ENCODE measurements at places on chromosomes 1 and 21.

DNA sequence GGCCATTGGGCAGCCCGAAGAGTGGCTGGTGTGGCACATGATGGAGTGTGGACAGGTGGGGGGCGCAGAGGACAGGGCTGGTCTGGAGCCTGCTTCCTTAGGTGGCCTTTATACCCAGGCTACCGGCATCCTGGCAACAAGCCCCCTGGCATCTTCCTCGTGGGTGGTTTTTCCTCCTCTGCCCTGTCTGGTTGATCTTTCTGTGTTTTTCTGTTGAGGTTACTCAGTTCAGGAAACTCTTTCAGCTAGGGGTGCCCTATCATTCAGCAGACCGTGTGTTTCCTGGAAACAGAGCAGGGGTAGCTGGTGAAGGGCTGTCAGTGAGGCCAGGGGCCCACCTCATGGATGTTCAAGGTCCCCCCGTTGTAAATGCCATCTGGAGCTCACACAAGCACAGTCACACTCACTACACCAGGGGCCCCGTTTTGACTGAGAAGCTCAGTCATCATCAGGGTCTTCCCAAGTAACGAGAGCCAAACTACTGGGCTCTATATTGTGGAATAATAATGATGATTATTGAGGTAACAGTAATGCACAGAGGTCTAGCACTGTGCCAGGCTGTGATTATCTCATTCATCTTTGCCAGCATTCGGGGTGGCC lies at the start of gene KRTAP12-4:
TSS of gene KRTAP12-4 (minus strand) at position 84 of the 600 bp plus-strand sequence. CDS start at position 39, 45 bp downstream.
- DNase-seq: no peak

DNA sequence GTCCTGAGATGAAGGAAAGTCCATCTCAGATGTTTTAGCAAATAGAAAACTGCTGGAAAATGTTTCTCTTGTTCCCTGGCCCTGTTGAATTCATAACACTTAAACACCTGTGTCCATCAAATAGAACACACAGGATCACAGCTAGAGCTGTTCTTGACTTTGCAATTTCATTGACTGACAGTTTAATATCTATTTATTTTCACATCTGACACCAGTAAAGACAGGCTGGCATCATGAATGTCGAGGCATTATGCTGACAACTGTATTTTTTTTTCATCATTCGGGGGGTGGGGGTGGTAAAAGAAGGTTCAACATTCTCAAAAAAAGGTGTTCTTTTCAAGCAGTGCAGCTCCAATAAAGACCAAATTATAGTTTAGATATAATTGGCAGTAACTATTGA lies 591.2 kb upstream of the PTBP2 start:
- no peak for DNase-seq

DNA sequence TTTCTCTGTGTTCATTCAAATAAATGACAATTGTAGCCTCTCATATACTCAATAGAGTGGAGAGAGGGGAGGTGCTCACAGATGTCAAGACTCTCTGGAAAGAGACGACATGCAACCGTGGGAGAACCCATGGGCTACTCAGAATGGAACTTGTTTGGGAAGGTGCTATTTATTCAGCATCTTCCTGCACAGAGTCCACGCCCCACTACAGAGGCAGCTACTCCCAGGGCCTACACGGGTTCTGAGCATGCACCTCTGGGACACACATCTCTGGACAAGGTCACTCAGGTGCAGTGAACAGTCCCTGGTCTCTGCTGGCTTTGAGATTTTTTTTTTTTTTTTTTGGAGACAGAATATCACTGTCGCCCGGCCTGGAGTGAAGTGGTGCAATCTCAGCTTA lies 64.1 kb downstream of the NID1 start:
- no peak for DNase-seq

DNA sequence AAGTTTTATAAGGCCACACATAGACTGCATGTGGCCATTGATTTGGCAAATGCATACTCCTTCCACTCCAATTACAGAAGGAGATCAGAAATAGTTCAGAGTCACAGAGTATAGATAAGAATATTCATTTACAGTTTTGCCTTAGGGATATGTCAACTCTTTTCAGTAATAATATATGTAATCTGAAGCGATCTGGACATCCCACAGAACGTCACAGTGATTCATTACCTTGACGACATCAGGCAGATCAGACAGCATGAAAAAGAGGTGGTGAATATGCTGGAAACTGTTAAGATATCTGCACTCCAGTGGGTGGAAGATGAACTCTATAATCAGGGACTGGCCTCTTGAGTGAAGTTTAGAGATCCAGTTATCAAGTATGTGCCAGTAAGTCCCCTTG lies 240.4 kb downstream of the DPYD start:
- DNase-seq: no peak

- DNase-seq: no peak
Observed at GRCh38 chr21:39111931-39112550, 71.2 kb downstream of the PSMG1 start.

- no peak for DNase-seq
Observed at GRCh38 chr1:218837051-218837450, 336.6 kb upstream of the LYPLAL1 start.

DNA sequence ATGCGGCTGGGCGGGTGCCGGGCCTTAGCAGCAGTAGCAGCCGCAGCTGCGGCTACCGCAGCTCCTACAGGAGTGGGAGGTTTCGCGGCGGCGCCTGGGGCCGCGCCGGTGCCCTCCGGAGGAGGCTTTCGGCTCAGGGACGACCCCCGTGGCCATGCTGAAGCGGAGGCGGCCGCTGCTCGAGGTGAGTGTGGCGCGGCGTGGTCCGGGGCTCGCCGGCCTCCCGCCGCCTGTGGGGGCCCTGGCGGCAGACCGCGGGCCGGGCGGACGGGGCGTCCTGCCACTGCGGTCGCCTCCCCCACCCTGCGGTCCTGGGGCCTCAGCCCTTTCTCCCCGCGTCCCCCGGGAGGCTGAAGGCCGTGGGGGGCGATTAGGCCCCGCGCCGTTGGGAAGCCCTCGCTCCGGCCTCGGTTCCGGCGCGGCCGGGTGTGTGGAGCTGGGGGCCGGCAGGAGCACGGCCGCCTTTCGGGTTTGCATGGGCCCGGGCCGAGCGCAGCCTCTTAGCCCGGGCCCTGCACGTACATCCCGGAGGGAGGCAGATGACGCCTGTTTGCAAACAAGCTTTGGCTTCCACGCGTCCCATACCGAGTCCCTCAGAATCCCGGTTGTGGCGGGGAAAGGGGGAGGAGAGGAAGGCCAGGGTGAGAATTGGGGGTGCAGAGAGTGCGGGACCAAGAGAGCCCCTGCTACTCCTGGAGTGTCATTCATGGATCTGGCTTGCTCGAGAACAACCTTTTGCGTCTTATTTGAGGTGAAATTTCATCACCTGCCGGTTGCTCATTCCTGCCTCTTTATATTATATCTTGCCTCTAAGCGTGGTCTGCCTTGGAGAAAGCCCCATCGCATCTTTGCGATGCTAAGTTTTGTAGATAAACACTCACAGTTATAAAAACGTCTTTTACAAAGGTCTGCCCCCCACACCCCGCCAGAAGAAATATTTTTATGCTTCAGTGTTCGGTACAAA lies 613 bp downstream of the ZFYVE9 start:
- DNase-seq: peak; percentile 52

DNA sequence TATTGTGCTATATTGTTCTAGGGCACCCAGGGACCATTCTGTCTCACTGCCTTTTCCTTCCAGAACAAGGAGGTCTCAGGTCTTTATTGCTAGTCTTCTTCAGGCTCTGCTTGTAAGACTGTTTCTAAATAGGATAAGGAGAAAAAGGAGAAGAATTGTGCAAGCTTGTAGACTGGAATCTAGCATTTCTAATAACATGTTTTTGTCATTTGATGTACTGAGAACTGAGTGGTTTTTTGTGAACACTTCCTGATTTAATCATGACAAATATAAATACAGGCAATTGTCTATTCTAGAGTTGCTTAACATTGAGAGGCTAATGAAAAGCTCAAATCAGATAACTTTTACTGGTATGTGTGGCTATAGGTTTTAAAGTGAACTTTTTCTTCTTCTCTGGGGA lies 77.6 kb downstream of the CLIC4 start:
- DNase-seq: no peak

DNA sequence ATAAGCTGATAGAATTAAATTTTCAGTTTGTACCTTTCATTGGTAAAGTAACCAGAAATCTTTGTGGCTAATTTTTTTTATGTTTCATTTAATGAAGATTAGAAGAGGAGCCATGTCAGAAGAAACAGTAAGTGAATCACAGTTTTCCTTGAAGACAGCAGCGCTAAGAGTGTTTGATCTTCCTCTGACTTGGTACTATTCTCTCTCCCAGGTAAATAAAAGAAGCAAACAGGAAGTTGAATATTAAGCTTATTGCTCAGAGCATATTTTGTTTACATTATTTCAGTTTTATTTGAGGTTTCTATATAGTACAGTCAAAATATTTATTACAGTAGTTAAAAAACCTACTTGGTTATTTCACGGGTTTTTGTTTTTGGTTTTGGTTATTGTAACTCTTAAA lies 3.7 kb downstream of the MIGA1 start:
- DNase-seq: no peak

- DNase-seq: no peak
Observed at GRCh38 chr21:38272215-38272614, 15.4 kb downstream of the KCNJ15 start.
